Neuronal stem cell (in vitro differentiated cells): ENCODE measurements at places on chromosomes 5 and 9.
A peak's percentile ranks its signal among the peaks of the same experiment; 100 is the strongest.

DNA sequence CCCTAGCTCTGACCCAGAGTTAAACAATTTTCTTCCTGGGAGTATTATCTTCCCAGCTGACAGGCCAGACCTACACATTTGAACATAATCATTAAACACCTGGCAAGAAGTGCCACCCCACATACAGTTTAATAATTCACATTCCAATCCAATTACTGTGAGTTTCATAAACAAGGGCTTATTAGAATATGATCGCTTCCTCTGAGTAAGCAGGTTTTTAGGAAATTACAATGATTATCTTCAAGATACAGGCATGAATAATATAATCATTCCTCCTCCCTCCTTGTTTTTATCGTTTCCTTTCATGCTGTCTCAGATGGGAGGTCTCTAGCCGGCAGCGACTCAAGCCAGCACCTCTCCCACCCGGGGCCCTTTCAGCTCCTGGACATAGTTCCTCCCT, 15.8 kb upstream of the KIF4B start:
- no peak for DNase-seq

DNA sequence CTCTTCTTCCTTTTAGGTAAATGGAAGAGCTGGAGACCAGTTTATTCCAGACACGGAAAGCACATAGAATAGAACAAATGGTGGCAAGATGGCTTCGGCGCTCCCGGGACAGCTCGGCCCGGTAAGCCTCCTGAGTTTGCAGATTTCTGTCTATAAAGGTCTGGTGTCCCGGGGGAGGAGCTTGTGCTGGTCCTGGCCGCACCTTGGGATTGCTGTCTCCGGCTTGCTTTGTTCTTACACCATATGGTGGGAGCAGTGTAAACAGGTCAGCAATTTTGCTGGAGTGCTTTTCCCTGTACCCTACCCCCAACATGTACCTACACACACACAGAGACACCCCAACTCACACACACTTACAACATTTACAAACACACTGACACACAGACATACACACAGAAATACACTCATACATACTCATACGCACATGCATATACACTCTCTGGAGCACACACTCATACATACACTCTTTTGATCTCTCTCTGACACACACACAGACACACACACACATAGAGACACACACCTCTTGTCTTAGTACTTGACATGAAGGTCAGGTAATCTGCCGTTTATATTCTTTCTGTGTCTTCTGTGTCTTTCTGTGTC, 42.0 kb downstream of the FRMPD1 start:
- no peak for DNase-seq

- no peak for DNase-seq
These were observed 1.8 kb downstream of the NFIB start for GRCh38 chr9:14311956-14312685.

DNA sequence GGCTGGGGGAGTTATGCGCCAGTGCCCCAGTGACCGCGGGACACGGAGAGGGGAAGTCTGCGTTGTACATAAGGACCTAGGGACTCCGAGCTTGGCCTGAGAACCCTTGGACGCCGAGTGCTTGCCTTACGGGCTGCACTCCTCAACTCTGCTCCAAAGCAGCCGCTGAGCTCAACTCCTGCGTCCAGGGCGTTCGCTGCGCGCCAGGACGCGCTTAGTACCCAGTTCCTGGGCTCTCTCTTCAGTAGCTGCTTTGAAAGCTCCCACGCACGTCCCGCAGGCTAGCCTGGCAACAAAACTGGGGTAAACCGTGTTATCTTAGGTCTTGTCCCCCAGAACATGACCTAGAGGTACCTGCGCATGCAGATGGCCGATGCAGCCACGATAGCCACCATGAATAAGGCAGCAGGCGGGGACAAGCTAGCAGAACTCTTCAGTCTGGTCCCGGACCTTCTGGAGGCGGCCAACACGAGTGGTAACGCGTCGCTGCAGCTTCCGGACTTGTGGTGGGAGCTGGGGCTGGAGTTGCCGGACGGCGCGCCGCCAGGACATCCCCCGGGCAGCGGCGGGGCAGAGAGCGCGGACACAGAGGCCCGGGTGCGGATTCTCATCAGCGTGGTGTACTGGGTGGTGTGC, at the start of gene RXFP3:
TSS of gene RXFP3 (plus strand) at position 6 of the 636 bp plus-strand sequence. CDS start at position 361, 355 bp downstream.
- no peak for DNase-seq

DNA sequence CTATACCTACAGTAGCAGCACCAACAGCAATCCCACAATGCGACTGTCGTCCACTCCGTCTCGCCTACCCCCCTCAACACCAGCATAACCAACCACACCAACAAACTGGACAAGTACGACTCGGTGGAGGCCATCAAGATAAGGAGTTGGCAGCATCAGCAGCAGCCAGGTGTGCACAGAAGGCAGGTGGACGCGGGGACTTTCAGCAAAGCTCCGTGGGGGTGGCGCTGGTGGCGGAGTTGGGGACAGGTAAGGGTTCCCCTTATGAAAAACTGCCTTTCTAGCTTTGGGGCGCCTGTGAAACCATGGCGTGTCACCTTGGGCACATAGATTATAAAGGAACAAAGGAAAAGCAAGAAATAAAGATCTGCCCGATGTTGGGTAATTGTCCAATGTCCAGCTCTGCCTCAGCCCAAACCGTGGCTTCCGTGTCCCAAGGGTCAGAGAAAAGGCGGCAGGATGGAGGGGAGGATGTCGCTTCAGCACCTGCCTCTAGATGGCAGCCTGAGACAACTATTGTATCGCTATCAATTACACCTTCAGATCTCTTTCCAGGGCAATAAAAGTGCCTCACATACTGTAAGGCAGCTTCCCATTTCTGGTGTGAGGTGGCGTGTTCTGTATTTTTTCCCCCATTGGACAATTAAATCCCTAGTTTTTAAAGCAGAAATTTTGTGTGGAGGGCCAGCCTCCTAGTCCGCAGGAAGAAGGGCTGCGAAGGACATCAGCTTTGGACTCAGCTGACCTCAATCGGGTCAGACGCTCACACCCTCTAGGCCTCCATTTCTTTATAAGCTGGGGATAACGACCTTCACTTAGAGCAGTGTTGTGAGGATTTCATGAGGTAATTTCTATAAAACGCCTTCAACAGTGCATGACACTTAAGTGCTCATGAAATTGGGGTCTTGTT, 58.8 kb downstream of the MTRR start:
- peak; percentile 58 for DNase-seq

DNA sequence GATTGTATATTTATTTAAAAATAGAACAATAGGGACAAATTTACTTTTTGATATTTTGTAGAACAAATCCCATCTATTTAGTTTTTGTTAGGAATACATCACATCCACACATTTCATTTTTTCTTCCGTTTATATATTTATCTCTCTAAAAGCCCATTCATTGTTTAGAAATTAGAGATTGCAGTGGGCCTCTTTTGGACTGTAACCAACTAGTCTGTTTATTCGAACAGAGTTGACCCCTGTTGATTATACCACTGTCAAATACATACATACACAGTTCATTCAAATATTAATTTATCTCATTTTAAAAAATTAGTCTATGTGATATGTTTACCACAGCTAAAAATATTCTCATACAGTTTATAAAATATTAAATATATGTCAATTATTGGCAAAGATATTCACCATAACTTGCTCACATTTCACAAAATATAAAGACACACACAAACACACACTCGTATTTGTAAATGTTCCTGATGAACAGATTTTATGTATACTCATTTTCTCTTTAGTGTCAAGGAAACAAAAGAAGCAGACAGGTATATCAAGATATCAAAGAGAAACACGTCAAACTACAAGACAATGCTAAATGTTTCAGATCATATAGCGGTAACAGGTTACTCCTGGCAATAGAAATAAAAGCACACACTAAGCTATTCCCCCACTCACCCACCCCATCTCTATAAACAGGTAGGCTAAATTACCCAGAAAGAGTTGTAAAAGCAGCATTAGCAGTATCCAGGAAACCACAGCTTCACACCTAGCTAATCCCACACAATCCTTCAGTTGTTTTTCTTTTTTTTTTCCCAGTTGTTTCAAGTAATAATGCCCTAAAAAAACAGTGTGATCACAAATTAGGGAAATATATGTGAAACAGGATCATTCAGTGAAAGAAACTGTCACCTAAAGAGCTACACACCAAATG, 283.9 kb downstream of the ADAMTS6 start:
- no peak for DNase-seq

DNA sequence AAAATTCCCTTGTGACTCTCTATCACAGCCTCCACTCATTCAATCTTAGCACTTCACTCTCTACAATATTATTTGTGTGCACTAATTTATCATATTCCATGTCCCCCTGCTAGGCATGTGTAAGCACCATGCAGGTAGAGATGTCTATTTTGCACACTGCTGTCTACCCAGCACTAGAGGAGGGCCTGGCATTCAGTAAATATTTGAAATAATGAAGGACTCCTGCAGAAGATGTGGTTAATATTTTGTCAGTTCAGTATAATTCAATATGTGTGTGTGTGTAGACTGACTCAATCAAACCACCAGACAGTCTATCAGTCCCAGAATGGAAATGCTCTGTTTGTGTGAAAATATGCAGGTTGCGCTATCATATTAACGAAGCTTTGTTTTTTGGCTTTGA, 313.6 kb upstream of the CDH6 start:
- no peak for DNase-seq

DNA sequence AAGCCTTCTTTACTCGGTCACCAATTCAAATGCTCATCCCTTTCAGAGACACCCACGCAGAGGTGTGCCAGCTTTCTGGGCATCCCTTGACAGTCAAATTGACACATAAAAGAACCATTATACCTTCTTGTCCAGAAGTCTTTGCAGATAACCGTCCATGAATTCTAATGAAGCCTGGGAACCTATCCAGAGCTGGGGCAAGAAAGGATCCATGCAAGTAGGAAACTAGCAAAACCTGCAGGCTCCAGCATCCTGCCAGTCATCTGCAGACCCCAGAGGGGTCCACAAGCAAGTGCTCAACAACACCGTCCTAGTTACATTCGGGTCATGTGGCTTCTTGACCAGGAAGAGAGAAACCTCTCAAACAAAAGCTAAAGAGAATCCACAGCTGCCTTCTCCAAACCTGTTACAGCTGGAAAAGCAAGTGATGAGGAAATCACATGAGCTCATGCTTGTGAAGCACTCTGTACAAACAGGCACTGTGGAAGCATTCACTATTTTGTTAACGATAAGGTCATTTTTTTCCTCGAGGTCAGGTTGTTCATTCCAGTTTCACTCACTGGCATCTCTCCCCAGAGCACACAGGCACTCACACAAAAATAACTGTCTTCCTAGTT, 80.2 kb upstream of the DMRT1 start:
- no peak for DNase-seq

DNA sequence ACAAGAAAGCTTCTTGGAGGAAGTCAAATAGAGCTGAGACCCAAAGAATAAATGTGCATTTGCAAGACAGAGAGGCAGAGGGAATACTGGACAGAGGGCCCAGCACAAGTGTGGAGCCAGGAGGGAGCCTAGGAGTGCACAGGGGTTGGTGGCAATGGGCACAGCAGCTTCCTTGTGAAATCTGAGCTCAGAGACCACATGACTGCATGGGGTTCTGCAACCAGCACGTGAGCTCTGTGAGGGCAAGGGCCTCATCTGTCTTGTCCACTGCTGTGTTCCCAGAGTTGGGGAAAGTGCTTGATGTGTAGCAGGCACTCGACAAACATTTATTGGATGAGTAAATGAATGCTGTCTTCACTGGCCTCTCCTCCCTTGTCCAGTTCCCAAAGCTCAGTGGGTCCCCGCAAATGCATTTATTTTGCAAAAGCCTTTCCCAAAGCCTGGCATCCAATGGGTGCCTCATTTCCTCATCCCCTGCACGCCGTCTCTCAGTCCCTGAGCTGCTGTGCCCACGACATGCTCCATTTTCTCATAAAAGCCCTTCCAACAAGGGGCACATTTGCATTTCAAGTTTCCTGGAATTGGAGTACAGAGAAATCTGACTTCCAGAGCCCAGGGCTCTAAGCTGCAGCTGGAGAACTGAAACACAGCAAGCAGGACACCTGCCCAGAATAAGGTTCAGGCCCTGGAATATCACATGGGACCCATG, 58.5 kb downstream of the KCNIP1 start:
- DNase-seq: no peak

DNA sequence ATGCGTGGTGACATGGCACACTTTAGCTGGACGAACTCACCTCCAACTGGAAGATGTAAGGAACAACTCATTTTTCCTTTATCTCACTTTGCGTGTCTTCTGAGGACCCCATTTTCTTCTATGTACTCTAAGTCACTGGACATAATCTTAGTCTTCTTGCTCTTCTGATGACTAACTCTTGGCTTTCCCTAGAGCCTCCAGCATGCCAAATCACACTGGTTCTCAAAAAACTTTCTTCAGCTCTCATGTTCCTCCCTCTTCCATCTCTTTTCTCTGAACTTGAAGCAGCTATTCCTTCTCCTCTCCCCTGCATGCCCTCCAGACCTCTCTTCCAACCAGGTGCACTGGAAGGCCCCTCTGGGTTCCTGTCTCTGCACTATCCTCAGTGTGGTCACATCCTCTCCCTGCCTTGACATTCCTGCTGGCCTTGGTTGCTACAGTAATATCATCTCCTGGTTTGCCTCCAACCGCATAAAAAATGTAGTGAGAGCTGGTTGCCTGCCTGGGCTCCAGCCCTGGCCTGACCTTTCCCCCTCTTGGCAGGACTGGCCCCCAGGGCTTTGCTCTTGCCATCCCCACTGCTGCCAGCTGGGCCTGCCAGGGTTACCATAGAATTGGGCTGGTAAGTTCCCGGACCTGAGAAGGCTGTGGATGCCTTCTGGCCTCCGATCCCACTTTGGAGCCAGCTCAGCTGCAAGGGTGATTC, 44.8 kb upstream of the BNC2 start:
- DNase-seq: no peak

GRCh38 chr9:96031366-96031824, 155.9 kb downstream of the ERCC6L2 start:
- DNase-seq: no peak

GRCh38 chr5:50302815-50303490, 138.1 kb downstream of the EMB start:
- DNase-seq: no peak

GRCh38 chr9:28841775-28842174, 1268.5 kb upstream of the C9orf72 start:
- no peak for DNase-seq

- peak; percentile 32 for DNase-seq
These were observed 103.8 kb downstream of the RPS23 start for GRCh38 chr5:82174128-82174918.

DNA sequence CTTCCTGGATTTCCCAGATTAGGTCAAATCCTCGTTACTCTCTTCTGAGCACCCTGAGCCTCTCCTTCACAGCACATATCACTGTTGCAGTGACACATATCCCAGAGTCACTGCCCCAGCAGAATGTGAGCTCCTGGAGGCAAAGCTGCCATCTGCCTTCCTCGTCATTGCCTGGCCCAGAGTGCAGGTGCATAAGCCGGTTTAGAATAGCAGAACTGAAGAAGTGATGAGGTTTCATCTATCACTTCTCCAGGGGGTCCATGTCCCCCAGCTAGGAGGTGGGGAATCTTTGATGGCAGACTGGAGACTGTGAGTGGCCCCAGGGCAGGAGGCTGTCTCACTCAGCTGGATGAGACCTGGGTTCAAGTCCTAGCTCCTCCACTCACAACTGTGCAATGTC, 25.8 kb downstream of the NIPAL4 start:
- DNase-seq: no peak
